CD14-positive monocyte (primary cell): ENCODE measurements at places on chromosomes 1 and 21.
A peak's percentile ranks its signal among the peaks of the same experiment; 100 is the strongest.

DNA sequence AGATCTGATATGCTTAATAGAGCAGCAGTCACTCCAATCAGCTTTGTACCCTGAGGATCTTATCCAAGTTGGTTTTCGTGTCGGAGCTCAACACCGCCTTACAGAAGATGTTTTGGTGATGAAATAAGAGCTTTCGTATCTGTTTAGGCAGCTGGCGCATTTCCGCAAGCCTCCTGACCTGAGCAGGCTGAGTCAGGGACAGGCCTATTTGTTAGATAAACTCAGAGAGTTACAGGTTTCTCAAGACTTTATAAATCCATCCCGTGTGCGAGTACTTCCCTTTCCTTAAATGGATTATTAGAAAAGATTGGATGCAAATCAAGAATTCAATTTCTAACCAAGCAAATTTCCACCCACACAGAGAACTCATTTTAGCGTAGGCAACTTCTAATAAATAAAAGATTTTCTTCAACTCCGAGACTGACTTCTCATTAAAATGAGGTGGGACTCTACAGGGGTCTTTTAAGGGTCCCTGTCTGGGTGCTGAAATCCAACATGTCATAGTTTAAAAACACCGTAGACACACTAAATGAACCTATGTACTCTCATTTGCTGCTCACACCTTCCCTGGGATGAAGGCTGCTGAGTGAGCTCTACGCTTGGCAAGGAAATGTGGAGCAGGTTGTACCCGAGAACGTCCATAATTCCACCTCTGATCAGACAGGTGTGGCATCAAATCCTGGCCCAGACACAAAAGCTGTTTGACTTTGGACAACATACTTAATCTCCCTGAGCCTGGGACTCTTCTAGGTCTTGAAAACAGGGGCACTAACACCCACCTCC lies 106.9 kb upstream of the F3 start:
- no peak for DNase-seq

- DNase-seq: no peak
These were observed 103.5 kb downstream of the RPE65 start for GRCh38 chr1:68346188-68346808.

GRCh38 chr1:234975122-234975940 lies 153.3 kb downstream of the TOMM20 start:
- DNase-seq: peak; percentile 96

- DNase-seq: no peak
These were observed 259.3 kb downstream of the S1PR1 start for GRCh38 chr1:101496109-101496508.

DNA sequence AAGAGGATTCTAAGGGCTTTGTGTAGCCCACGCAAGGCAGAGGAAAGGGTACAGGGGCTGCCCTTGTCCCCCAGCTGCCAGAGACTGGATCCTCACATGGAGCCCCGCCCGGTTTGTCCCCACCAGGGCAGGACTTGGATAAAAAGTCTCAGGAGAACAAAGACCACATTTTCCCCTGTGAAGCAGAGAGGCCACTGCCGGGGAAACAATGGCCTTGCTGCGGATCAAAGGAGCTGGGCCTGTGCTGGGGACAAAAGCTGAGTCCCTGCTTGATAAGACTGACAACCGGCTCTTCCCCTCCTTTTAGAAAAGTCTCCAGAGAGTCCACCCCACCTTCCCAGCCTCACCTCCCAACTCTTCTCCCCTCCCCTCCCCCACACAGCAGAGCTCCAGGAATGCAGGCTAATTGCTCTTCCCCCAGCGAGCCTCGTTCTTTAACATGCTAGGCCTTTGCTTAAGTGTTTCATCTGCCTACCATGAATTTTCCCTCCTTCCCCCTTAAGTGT lies 142.4 kb downstream of the PLPP3 start:
- no peak for DNase-seq

DNA sequence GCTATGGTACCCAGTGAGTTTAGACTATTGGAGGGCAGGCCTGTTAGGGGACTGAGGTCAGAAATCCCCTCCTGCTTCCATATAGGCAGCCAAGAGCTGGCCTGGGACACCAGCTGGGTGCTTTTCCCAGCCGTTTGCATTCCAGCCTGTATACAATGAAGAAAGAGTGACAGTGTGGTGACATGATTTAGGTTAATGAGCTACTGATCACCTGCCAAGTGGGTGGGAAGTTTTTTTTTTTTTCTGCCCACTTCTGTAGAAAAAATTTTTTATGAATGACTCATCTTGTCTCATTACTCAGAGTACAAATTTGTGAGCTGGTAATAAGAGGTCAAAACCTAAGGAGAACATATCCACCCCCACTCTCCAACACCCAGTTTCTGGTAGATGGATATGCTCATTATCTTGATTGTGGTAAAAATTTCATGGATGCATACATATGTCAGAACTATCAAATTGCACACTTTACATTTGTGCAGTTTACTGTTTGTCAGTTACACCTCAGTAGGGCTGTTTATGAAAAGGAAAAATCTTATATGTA lies 16.4 kb upstream of the CGN start:
- no peak for DNase-seq

DNA sequence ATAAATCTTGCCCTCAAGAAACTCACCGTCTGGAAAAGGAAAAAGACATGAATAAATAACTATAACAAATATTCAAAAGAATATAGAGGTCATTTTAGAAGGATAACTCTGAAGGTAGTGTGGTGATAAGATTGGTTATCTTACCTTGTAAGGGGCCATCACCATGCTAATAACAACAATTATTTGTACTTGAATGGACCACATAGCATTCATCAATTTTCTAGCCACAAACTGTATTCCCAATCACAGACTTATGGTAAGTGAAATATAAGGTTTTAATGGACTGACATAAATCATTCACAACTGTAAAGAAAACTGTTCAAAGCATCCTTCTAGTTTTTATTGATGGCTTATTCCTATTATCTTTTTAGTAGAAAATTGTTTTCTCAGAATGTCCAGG lies 57.8 kb downstream of the HMCN1 start:
- DNase-seq: no peak

DNA sequence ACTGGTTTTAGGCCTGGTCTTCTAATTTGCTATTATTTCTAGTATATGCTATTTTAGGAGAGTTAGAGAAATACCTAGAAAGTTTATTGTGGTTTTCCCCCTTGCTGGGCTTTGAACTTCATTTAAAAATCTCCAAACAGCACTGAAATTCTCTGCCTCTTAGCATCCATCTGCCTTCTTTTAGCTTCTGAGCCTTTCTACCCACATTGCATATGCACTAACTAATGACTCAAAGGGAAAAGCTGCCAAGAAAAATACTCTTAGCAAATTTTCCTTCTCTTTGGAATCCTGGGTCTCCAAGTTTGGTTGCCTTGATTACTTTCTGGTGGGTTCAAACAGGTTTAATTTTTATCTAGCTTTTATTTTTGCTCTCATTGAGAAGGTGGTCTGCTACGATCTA lies 408.4 kb upstream of the PTBP2 start:
- DNase-seq: no peak

GRCh38 chr1:205358579-205358978 lies 1.9 kb upstream of the KLHDC8A start:
- no peak for DNase-seq

DNA sequence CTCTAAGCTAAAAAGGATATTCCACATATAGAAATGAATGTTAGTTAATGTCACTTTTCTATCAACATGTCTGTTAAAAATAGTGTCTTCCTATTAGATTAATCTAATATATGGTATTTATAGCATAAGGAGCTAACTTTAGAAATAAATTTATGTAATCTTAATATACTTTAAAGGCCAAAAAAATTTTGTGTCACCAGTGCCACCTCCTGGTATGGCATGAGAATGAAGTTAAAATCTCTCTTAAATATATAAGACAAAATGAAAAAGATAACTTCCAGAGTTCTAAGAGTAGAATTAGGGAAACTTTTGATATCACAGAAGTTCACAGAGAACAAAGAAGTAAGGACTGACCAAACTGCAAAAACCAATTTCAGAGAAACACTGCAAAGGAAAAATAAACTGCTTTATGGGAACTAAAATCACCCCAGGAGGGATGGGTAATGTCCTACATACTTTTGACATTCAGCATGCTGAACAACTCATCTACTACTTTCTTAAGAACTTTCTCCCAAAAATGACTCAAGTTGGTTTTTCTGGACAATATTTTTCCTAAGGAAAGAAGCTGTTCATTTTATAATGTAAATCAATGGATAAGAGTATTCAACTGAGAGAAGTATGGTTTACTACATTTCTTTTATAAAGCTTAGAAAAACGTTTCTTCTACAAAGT lies 82.8 kb downstream of the TRIM33 start:
- no peak for DNase-seq

- no peak for DNase-seq
These were observed 44.3 kb upstream of the BATF3 start for GRCh38 chr1:212743901-212744475.

GRCh38 chr21:44088401-44088780 lies 18.8 kb upstream of the PWP2 start:
- DNase-seq: no peak

- no peak for DNase-seq
These were observed 42.4 kb downstream of the CHD5 start for GRCh38 chr1:6137758-6138157.

DNA sequence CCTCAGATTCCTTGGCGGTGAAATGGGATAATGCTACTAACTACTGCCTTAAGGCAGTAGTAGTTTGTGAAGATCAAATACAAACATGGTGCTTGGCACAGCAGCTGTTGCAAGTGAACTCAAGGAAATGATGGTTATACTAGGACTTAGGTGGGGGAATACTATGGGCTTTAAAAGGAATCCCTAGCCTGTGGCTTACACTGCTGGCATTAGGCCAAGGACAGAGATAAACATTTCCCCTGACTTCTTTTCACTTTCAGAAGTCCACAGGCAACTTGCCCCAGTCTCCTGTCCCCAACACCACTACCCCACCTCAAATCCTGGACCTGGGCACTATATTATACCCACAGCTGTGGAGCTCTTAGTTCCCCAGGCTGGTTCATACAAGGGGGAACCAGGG lies 13.1 kb upstream of the VAMP4 start:
- no peak for DNase-seq

GRCh38 chr1:58116284-58116683 lies 430.2 kb downstream of the OMA1 start:
- no peak for DNase-seq

- no peak for DNase-seq
These were observed 216.3 kb downstream of the COL11A1 start for GRCh38 chr1:102891868-102892625.

- DNase-seq: no peak
These were observed 62.1 kb upstream of the PROX1 start for GRCh38 chr1:213925531-213926182.

- peak; percentile 79 for DNase-seq
These were observed 206.6 kb downstream of the APP start for GRCh38 chr21:25964015-25964414.

GRCh38 chr1:25676488-25676887 lies 59.9 kb downstream of the MAN1C1 start:
- no peak for DNase-seq

- no peak for DNase-seq
These were observed 132.3 kb upstream of the CSF3R start for GRCh38 chr1:36614991-36615390.

DNA sequence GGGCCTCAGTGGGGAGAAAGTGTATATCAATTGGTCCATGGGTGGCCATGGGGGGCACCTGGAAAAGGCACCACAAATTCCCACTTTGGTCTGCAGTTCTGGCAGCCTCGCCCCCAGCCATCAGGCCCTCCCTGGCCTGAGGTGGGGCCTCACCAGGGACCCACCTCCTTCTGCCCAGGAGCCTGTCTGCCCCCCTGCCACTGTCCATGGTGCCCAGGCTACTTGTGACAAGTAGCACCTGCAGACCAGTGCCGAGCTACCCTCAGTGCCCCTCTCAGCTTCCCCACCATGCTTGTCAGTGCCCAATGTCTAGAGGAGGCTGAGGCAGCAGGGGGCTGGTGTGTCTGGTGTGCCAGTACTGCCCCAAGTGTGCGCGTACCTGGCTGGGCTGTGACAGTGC lies 87.1 kb upstream of the PAXBP1 start:
- no peak for DNase-seq

- no peak for DNase-seq
These were observed 57.3 kb downstream of the PKN2 start for GRCh38 chr1:88741413-88741812.
